ENCODE measurements at places on chromosomes 3 and 15.

DNA sequence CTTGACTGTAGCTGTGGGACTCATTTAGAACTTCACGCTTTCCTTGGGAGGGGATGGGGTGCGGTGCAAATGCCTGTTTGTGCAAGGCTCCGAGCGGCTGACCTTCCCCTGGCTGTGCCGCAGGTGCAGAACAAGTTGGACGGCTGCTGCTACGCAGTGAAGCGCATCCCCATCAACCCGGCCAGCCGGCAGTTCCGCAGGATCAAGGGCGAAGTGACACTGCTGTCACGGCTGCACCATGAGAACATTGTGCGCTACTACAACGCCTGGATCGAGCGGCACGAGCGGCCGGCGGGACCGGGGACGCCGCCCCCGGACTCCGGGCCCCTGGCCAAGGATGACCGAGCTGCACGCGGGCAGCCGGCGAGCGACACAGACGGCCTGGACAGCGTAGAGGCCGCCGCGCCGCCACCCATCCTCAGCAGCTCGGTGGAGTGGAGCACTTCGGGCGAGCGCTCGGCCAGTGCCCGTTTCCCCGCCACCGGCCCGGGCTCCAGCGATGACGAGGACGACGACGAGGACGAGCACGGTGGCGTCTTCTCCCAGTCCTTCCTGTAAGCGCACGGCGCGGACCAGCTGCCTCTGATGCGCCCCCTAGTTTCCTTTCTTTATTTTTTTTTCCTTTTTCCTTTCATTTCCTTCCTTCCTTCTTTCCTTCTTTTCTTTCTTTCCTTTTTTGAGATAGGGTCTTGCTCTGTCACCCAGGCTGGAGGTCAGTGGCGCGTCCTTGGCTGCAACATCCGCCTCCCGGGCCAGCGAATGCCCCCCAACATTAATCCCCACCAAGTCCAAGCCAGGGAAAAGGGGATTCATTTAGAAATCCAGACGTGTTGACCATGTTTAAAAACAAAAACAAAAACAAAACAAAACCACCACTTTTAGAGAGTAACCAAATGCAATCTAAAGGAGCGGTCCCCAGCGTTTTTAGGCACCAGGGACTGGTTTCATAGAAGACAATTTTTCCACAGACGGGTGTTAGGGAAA is 42.7 kb downstream of the EIF2AK4 start:
- no peak for DNase-seq

DNA sequence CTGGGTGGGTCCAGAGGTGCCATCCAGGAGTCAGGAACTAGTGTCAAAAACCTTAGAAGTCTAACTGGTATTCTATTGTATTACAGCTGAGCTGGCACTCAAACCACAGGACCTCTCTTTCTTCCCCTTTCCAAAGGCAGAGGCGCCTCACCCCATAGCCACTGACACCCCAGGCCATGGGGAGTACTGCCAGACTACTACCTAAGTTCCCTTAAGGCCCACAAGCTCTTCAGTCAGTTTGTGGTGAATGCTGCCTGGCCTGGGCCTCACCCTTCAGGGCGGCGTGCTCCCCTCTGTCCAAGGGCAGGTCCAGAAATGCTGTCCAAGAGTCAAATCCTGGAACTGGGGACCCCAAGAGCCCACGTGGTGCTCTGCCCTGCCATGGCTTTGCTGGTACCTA is 43.0 kb upstream of the FGF7 start:
- no peak for DNase-seq

DNA sequence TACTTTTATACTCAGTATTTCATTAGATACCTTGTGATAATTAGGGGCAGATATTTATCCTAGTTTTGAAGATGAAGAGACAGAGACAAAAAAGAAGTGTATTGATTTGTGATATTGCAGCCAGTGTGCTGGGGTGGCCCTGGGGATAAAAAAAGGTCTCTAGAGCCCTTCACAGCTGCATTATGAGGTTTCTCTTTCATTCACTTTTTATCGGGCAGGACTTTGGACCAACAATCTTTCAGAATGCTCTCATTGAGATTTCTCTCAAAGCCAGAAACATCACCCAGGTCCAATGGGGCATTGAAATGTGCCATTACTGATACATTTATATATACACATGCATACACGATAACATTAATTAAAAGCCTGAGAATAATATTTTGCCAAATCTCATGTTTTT is 20.5 kb upstream of the SELENOT start:
- DNase-seq, result no peak

GRCh38 chr15:79820820-79821219 is 76.0 kb downstream of the MTHFS start:
- DNase-seq, result no peak

GRCh38 chr3:98563661-98564281 is 29.6 kb downstream of the CPOX start:
- peak; percentile 49 for DNase-seq

GRCh38 chr3:10600296-10600714 is 94.9 kb upstream of the ATP2B2 start:
- DNase-seq, result no peak

DNA sequence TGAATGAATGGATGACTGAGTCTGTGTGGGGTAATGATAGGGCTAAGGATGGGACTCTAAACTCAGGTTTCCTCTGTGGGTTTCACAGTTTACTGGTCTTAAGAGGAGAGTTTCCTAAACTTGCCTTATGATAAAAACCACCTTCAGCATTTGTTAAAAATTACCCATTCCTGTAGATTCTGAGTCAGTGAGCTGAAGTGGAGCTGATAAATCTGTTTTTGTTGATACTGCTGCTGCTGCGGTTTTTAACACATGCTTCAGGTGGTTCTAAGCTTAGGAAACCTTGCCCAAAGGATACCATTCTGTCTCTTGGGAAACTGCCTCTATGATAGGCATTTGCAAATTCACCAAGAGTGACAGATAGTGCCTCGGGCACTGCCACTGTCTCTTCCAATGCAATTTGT is 52.6 kb downstream of the MECOM start:
- DNase-seq, result no peak

- no peak for DNase-seq
Measured at GRCh38 chr3:73144828-73145227, 83.4 kb downstream of the EBLN2 start.

DNA sequence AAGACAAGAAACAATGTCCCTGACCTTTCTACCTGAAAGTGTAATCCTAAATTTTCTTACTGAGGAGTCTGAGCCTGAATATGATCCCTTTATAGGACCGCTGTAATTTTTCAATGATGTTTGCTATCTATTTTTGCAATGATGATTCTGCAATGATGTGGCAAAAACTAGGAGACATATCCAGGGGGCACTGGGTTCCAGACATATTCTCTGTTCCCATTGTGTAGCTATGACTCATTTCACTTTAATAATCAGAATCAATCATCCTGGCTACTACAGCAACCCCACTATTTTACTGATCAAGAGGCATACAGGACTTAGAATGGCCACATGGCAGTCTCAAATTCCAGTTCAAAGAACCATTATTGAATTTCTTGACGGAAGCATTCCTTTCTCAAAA is 85.9 kb downstream of the AQR start:
- DNase-seq, result no peak

DNA sequence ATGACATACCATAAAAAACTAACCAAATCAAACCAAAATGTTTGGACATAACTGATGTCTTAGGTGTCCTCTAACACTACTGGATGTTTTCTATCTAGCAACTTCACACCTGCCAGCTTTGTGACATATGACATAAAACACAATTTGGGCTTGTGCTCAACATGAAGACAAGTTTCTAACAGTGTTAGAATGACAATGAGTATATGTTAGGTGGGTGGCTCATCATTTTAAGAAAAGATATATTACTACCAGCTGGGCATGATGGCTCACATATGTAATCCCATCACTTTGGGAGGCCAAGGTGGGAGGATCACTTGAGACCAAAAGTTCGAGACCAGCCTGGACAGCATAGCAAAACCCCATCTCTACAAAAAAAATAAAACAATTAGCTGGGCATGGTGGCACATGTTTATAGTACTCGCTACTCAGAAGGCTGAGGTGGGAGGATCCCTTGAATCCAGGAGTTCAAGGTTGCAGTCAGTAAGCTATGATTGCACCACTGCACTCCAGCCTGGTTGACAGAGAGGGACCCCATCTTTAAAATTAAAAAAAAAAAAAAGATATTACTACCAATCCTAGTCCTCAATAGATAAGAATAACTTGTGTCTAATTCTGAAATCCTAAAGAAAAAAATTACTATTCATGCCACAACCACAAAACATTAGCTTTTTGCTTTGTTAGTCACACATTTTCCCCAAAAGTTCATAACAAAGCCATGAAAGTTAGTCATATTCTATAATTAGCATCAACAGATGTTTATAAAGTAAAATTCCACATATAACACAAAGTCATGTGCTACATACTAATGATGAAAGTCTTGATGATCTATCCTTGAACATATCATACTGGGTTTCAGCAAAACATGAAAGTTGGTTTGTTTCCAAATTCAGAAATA is 59.9 kb downstream of the LRRFIP2 start:
- DNase-seq, result peak; percentile 81

DNA sequence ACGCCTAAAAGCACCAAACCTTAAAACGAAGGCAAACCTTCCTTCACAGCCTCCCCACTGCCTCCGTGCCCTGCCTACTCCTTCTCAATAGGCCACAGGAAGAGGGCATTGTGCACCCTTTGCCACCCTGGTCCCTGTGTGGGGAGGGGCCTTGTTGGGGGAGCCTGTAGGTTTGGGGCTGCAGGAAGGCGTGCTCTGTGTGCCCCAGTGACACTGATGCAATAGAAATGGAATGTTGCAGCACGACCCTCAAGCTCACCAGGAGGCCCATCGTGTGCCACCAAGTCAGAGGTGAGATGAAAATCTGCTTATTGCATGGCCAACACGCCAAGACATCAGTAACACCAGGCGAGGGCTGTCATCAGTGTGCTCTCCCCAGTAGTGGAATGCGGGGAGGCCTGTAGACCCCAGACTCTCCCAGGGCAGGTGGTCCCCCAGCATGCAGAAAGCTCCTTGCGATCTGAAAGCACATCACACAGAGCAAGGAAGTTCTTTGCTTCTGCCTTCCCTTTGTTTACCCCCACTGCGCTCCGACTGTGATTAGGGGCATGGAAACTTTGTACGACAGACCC is 86.2 kb downstream of the ASB7 start:
- no peak for DNase-seq

DNA sequence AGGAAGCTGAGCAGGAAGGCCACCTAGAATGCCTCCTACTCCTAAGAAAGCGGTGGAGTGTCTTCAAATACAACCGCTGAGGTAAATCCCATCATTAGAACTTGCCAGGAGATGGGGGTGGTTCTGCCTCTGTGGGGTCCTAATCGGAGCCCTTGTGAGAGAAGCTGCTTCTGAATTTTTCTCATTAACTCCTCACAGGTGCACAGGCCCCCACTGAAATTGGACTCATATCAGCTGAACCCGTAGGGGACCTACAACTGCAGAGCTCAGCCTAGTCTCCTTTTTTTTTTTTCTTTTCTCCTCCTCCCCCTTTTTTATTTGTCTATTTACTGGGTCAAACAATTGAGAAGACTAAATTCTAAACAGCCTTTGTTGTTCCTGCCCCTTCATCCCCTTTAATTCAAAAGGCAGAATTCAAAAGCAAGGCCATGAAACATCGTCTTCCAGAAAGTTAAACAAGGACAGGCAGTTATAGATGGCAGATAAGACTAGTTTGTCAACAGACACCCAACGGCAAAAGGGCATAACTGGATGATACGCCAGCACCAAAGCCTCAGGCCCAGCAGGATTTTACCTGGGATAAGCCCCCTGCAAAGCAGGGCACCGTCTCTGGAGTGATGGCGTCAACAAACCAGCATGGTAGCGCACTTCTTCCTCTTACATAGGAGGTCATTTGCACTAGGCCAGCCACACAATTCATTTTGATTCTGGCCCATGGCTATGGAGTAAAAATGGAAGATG is 213.7 kb upstream of the HES1 start:
- DNase-seq, result no peak

DNA sequence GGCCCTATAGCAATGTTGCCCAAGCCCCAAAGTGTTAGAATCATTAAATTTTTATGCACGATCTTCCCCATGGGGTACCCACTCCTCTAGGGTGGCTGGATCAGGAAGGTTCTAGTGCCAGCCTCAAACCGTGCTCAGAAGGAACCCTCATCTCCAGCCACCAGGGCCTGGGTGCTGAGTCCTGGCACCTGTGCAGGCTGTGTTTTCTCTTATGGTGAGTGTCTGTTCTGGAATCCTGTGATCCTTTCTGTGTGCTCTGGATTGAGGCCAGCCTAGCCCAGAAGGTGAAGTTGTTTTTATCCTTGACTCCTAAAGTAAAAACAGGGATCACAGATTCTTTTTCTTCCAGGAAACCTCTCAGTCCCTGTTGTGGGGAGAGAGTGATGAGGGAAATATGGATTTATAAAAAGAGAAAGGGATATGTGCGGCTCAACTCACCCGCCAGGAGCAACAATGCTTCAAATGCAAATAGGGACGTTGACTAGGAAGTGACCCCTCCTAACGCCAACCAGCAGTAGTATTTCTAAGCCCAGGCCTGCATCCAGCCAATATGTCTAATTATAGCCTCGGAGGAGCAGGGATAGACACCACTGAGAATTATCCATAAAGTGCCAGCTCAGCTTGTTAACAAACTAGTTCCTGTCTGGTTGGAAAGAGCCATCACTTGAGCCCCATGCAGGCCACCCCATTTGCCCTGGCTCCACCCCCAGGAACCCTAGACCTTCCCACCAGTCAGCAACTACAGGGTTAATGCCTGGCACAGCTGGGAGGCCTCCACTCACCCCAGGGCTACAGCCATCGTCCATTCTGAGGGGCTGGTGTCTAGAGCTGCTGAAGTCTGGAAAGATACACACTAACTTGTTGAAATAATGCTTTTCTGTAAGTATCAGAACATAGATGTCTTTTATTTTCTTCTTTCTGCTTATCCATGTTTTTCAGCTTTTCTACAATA is 513.5 kb upstream of the PROK2 start:
- DNase-seq, result no peak

DNA sequence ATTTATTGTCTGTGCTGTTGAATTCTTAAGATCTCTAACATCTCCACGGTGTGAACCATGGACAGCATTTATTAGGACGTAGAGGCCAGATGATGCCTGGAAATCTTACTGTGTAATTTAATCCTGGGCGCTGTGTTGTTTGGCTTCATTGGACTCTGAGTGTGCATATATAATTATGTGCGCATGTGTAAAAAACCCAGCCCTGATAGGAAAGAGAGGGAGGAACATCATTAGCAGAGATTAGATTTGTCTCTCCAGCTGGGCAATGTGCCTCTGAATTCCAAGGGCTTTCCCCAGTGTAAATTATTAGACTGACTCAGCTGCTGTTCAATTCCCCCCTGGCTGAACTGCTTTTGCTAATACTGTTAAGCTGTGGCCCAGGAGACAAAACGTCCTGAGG is 39.6 kb downstream of the MAP3K13 start:
- no peak for DNase-seq

DNA sequence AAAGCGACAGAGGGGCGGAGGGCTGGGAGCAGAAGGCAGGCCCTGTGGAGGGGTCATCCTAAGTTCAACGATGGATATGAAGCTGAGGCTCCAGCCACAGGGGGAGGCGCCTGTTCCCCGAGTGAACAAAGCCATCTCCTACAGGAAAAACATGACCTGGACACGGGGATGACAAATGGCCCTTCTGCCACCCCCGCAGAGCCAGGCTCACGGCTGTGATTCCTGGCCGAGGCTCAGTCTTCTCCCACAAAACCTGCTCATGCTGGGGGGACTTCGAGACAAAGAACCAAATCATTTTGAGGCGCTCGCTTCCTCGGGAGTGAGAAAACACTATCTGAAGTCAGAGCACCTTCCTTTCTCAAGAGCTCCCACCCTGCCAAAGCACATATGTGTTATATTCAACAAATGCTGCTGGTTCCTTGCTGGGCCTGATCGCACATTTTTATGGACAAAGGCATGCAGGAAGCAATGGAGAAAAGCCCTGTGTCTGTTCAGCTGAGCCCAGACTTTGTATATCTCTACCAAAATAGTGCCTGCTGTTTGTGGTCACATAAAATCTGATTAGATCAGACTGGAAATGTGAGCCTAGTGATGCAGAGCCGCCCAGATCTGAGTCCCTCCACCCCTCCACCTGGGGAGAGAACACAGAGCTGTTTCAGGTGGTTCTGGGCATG is 5.6 kb downstream of the RBP1 start:
- DNase-seq, result no peak
